ENCODE measurements at places on chromosomes 7 and 10.
A peak's percentile ranks its signal among the peaks of the same experiment; 100 is the strongest.

DNA sequence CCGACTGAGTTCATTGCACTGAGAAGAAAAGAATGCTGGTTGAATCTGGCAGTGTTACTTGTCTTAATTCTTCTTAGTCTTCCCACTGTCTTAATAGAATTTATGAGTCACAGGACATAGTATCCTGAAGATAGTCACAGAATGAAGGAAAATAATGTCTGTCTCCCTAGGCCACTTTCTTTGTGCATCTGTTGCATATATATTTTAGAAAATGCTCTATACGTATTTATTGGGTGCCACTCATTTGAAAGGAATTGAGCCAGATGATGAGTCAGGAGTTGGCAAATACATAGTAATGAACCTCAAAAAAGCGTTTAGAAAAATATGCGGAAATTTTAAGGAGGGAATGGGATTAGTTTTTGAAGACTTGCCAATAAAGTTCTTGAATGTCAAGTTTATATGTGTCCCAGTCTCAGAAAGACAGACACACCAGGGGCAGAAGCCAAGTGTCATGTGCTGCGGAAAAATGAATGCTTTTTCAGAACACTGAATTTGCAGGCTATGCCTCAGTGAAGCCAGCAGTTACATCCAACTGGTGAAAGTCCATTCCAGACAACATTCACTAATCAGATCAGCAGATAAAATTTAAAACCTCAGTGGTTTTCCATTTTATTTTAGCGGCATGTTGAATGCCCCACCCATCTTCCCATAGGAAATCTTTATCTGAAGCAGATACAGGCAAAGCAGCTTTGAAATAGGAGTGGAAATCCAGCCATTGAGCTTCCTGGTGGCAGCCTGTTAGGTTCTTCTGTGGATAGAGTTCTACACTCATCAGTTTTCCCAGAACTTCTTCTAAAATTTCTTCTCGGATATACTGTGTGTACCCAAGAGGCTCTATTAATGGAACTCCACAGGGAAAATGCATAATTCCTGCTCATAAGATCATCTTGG is 308.4 kb downstream of the BICC1 start:
- DNase-seq, result peak; percentile 14

DNA sequence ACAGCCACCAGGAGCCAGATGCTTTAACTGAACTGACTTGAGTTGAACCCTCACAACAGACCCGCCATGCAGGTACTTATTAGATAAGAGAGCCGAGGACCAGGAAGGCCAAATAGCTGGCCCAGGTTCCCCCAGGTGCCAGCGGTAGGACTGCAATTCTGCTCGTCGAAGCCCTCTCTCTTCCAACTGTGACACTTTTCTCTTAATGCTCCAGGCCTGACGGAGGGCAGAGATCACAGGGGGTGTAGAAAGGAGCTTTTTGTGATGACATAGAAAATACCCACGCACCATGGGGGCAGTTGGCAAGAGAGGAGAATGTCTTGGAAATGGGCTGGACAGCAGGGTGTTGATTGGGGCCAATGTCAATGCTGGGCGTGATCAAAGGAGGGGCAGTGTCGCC is 208.5 kb downstream of the PLXNA4 start:
- no peak for DNase-seq

DNA sequence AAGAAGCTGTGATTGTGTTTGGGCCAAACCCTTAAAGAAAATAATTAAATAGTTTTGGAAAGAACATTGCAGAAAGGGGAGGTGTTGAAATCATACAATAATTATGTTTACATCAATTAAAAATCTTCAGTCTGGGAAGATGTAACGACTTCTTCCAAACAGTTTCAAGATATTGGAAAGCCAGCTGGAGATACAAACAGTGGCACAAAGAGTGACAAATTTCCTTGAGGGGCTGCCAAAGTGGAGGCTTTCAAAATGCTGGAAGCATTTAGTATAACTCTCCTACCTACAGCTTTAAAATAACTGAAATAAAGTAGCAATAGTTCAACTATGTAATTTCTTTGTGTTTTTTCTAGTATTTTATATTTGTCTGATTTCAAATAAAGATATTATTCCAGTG is 405.0 kb downstream of the DNAJB9 start:
- DNase-seq, result no peak

- no peak for DNase-seq
Observed at GRCh38 chr7:114209968-114210367, 204.6 kb upstream of the FOXP2 start.

- DNase-seq, result no peak
Observed at GRCh38 chr10:125158601-125159485, 1.5 kb downstream of the CTBP2 start.

DNA sequence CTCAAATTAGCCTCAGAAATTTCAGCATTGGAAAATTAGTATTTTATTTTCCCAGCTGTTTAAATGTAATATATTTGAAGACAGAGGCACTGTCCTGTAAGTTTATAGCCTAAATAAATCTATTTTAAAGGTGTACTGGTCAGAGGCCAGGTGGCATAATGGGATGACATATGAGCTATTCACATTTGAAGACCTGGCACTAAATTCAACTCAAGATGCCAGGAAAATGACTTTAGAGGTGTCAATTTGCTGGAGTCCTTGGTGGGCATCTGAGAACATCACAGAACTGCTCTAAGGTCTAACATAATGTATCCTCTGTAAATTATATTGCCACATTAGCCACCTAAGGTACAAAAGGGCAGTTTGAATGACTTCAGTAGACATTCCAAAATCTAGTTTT is 348.9 kb upstream of the BMPER start:
- DNase-seq, result no peak

- DNase-seq, result no peak
Observed at GRCh38 chr7:7138897-7139296, 43.4 kb upstream of the C1GALT1 start.

GRCh38 chr7:142412551-142413193 is 154.8 kb upstream of the PRSS58 start:
- peak; percentile 41 for DNase-seq

DNA sequence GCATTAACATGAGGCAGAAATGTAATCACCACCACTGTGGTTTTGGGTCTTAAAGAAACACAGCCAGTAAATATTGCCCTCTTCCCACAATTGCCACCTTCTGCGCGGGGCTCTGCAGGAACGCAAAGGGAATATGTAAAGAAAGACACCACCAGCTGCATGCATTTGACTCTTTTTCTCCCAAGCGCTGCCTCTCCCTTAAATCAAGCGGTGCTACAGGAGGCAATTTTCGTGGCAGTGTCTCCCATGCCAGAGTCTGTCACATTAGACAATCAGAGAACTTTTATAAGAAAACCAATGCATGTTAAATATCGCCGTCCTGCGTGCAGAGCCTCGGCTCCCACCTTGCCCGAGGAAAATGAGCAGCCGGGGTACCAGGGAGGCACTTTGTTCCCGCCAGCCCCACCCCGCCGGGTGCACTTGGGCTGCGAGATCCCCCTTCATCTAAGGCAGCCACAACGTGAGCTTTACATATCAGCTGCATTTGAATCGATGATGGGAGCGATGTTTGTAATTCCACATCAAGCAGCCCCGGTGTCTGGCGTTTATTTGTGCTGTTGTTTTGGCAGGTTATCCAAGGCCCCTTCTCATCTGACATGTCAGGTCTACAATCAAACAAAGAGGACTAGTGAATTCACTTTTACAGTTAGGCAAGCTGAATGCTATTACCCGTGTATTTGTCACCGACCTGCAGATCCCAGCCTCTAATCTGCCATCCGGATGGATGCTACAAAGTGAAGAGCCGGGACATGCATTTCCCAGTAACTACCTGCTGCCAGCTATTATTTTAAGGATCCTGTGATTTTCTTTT is 72.3 kb upstream of the MGMT start:
- no peak for DNase-seq

GRCh38 chr7:52547308-52547910 is 488.0 kb upstream of the POM121L12 start:
- no peak for DNase-seq

- DNase-seq, result no peak
Observed at GRCh38 chr10:65818990-65819389, 1106.8 kb upstream of the LRRTM3 start.

- DNase-seq, result no peak
Observed at GRCh38 chr10:20771051-20771450, 126.1 kb downstream of the NEBL start.

DNA sequence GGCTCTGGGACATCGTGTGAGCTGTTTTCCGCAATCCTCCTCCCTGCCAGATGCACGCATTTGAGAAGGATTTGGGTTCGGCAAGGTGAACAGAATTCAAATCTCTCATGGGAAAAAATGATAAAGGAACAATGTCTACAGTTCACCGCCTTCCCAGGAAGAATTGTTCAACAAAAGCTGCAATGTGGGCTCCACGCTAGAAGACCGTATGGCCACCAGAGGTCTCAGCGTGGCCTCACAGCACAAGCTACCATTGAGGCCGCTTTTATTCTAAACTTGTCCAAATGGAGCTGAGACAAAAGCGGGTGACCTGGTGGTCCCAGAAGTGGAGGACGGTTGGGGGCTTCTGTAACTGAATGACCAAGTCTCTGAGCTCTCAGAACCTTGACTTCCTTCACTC is 733.1 kb downstream of the PARD3 start:
- DNase-seq, result no peak

- no peak for DNase-seq
Observed at GRCh38 chr10:104256335-104256961, 1.8 kb downstream of the GSTO1 start.

- DNase-seq, result no peak
Observed at GRCh38 chr10:97788552-97789442, 17.0 kb upstream of the SFRP5 start.

DNA sequence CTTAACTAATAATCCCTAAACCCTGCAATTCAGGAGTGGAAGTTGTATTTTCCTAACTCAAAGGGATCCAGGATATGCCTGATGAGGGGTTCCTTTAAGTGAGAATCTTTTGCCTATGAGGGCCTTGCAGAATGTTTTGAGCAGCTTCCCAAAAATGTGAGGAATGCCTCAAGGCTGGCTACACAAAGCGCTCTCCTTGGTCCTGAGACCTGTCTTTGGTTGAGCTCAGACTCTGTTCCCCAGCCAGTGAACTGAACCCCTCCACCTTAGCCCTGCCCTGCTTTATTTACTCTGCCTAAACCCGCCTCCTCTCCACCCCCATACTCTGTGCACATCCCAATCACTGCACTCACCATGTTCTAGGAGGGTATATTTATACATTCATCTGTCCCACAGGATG is 108.6 kb downstream of the NRCAM start:
- DNase-seq, result peak; percentile 21

- DNase-seq, result peak; percentile 47
Observed at GRCh38 chr7:135723411-135723810, 4.6 kb downstream of the SLC13A4 start.

DNA sequence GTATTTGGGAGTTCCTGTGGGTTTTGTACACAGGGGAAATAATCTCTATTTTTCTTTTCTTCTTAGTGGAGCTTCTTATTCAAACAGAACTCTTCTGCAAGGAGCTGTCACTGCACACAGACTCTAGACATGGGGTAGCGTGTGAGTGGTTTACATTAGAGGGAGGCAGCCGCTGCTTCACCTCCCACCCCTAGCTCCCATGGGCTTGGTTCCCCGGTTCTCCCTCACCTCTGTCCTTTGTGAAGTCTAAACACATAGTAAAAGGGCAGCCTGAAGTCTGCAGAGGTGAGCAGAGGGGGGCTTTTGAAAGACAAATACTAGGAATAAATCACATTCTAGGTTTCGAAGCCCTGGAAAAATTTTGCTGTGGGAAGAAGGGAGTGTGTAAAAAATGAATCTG is 5.5 kb downstream of the ASB4 start:
- no peak for DNase-seq

DNA sequence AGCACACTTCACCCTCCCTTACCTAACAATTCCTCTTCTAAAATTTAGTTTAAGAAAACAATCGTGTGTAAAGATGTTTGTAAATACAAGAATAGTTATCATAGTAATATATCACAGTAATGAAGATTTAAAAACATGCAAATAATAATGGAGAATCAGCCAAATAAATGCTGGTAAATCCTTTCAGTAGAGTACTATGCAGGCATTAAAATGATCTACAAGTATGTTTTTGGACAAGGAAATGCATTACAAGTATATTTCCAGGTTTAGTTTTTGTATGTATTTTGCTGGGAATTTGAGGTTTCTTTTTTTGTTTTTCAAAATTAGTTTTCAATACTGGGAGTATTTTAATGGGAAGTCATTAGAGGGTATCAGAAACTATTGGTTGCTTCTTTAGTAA is 22.7 kb downstream of the TPST1 start:
- DNase-seq, result no peak

Data from fibroblast of the conjunctiva (primary cell).